ENCODE measurements at places on chromosomes 7 and 10.

- DNase-seq, result no peak
Observed at GRCh38 chr7:84112771-84113170, 81.8 kb downstream of the SEMA3A start.

DNA sequence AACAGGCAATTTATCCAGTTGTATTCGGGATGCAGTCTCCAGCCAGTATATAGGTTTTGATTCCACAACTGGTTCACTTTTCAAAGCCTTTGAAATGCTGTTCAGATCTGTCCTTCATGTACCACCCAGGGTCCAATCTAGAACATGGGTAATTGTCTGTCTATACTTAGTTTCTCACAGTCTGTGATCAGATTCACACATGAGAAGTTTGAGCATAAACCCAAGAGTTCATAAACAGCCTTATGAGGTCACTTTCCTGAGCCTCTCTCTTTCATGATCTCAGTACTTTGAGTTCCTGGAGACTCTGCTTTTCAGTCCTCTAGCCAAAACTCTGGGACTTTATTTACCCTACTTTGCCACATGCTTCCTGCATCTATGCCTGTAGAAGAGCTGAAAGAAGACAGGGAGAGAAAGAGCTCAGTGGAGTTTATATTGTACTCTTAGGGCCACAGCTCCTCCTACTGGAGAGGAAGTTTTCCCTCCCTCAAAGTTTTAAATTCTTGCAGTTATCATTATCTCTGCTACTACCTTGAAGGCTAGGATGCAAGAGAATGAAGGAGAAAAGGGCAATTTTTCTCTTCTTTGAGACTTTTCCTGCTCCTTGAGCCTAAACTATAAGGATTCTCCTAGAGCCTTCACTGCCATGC, 172.0 kb downstream of the ZEB1 start:
- DNase-seq, result no peak

- no peak for DNase-seq
Observed at GRCh38 chr7:99560834-99561736, 2.6 kb downstream of the ZNF655 start.

DNA sequence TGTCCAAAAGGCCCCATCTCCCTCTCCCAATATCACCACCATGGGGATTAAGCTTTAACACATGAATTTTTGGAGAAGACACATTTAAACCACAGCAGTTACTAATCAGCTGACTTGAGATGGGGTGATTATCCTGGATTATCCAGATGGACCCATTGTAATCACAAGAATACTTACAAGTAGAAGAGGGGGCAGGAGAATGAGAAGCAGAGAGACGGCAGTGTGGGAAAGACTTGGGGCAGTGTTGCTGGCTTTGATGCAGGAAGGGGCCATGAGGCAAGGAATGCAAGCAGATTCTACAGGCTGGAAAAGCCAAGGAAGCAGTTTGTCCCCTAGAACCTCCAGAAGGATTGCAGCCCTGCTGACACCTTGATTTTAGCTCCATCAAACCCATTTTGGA, 30.7 kb upstream of the INMT start:
- DNase-seq, result no peak

DNA sequence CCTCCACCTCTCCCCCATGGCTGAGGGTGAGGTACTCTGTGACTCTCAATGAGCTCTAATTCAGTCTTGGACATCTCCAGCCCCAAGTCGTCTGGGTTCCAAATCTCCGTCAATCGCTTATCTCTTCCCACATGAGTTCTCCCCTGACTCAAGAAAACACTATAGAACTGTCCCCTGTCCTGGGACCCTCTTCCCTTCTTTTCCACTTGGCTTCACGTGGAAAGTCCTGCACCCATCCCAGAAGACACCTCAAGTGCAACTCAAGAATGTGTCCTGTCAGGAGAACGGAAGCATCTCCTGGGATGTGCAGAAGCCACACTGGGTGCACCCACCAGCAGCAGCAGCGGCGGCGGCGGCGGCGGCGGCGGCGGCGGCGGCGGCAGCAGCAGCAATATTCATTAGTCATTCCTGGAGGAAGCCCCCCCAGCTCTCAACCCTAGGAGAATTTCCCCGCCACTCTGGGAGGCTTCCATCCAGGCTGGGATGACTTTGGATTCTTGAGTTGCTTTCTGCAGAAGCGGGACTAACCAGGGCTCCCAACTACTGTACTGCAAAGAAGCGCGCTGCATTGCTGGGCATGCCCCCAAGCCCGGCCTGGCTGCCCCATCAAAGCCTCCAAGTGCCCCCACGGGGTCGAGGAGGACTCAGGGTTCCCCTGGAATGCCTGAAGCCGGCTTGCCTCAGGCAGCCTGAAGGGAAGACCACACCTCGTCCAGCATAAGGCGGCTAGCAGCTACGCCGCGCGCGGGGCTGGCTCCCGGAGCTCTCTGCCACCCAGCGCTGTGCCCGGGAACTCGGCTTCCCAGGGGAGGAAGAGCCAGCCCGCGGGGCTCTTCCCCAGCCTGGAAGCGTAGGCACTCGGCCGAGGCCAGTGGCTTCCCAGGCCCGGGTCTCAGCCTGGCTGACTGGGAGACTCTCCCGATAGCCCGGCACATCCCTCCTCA, 1.0 kb downstream of the CRTAC1 start:
- DNase-seq, result no peak

DNA sequence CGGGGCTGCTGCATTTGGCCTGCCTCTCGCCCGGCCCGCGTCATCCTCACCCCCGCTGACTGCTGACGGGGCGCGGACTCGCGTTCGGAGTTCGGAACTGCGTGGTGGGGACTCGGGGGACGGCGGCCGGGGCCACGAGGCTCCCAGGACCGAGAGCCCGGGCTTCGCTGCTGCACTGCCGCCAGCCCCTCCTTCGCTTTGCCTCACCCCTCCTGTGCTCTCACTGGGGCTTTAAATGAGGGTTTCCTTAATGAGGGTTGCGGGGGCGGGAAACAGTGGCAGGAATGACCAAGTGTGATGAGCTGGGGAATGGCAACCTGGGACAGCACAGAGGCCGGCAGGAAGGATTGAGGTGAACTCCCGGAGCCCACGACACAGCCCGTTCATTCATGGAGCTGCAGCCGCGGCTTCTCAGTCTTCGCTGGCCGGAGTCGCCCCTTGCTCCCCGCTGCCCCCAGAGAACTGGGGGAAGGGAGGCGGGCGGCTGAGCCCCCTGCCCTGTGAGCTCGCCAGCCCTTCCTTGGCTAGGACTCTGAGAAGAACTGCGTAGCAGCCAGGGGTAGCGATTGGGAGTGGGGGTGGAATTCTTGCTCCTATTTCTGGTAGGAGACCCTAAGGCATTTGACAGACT, 1.5 kb upstream of the LRRC4 start:
- no peak for DNase-seq

DNA sequence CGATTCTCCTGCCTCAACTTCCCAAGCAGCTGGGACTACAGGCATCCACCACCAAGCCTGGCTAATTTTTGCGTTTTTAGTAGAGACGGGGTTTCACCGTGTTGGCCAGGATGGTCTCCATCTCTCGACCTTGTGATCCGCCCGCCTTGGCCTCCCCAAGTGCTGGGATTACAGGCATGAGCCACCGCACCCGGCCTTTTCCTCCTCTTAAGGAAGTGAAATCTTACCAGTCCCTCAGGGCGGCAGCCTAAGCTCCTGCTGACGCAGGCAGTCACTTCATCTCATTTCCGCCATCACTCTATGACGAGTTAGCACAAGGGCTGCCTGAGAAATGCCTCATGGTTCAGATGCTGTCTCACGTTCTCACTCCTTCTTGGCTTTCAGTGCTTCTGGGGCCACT, 246.0 kb upstream of the SHH start:
- DNase-seq, result no peak

GRCh38 chr10:1395025-1395480, 338.9 kb downstream of the WDR37 start:
- DNase-seq, result no peak

DNA sequence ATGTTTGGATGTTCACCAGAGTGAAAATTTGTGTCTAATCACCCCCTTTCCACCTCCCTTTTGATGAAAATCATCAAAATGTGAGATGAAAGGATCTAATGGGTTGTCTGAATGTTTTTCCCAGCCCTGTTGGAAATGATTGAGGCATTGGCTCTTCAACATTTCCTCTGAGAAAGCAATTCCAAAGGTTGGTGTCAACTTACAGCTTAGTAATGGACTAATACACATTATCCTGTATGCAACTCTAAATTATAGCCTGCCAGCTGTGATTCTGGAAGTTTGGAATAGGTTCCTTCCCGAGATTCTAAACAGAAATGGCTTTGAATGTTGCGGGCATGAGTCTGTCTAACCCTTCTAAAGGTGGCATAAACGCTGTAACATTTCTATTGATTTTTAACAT, 152.9 kb downstream of the DYNC1I1 start:
- no peak for DNase-seq

- no peak for DNase-seq
Observed at GRCh38 chr10:103676058-103676785, 179.2 kb downstream of the SH3PXD2A start.

GRCh38 chr7:157139810-157140510, 1.2 kb downstream of the UBE3C start:
- DNase-seq, result no peak

GRCh38 chr7:148334959-148335577, 255.5 kb upstream of the C7orf33 start:
- DNase-seq, result no peak
